CD4-positive, alpha-beta T cell treated with Interleukin-10 for 1 hour (primary cell): ENCODE measurements at places on chromosomes 7 and 10.

- no peak for DNase-seq
Measured at GRCh38 chr10:43965033-43965917, 316.6 kb upstream of the ZNF32 start.

GRCh38 chr10:3671386-3671955, 113.5 kb downstream of the KLF6 start:
- DNase-seq: no peak

DNA sequence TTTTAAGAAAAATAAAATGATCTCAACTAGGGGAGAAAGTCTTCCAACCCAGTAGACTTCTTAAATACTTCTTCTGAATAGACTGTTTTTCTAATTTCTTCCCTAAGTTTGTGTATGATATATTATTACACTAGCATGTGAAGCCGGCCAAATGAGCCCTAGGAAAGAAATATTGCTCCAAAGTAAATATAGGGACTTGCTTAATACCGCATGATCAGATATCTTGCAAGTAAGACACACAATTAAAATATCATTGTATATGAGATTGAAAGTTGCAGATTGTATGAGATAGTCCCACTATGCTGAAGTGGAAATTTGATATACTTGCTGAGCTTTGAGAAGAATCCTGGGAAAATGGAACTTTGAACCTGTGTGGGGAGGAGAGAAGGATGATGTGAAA, 225.7 kb downstream of the BAMBI start:
- no peak for DNase-seq

GRCh38 chr7:29853072-29853471, 46.8 kb downstream of the WIPF3 start:
- DNase-seq: no peak

DNA sequence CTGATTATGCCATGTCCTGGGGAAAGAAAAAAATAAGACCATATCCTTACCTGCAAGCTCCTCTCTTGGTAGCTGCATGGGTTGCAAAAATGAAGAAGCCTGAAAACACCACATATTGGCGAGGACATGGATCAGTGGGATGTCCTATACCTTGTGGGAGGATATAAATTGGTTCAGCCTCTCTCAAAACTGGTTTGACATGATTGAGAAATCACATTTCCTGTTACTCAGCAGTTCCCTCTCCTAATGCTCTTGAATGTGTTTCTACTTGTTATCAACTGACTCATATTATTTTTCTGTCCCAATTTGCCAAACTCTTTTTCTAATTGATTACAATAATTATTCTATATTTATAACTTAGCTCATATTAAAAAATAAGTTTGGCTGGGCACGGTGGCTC, 380.2 kb downstream of the EXOC4 start:
- no peak for DNase-seq

DNA sequence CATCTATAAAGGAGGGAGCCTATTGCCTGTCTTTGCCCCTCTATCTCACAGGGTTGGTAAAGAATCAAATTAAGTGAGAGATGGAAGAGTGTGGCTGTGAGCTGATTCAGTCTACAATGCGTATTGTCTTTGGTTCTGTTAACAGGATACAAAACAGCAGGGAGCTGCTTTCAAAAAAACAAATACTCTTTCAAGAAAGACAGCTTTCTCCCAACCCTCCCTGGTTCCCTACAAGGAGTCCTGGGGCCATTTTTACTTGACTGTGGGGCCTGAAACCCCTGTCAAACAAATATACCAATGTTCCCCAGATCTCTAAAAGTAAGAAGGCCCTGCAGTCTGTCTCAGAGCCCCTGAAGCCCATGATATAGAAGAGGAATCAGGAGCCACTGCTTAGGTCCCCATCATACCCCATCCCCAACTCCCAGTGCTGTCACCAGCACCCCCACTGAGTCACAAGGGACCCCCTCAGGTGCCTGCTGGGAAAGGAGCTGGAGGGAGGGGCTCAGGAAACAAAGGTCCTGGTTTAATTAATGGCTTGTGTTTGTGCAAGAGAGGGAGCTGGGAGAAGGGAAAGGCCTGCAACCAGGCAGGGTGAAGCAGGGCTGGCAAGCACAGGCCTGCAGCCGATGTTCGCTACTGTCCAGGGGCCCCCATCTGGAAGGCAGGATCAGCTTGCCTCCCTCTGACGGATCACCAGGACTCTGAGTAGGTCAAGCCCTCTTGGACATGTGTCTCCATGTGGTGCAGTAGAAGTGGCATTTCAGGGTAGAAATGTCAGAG, 182.0 kb upstream of the GHITM start:
- no peak for DNase-seq

DNA sequence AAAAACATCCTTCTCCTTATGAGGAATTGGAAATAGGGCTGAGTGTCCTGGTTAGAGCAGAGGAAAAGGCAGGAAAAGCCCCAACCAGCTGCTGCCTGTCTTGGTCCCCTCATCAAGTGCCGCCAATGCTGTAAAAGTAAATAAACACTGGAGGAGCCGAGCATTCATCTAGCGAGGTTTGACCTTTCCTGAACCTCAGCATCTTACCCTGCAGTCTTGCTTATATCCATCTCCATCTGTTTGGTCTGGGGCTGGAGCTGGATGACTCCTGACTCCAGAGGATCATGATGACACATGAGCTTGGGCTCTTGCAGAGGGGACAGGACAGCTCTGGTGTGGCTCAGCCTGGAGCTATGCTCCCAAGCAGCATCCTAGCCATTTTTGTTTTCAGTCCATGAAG, 501.1 kb downstream of the TNS3 start:
- no peak for DNase-seq

DNA sequence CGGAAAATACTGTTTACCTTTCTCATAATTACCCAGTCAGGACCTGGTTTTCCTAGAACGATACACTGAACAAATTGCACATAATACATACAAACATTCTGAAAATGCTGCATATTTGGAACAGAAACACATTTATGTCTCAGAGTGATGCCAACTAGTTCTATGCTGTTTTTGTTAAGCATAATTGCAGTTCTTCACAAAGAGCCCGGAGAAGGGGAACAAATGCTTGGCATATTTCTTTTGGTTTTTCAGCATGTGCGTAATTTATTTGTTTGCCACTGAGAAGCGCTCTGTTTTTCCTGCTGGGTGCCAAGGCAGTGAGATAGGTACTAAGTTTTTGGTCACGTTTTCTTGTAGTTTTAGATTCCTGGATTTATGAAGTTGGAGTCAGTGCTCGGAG, 181.0 kb upstream of the MDFIC start:
- no peak for DNase-seq

GRCh38 chr10:50438049-50438936, 185.5 kb downstream of the SGMS1 start:
- no peak for DNase-seq

- no peak for DNase-seq
Measured at GRCh38 chr10:68235581-68235980, 3.7 kb upstream of the ATOH7 start.

- no peak for DNase-seq
Measured at GRCh38 chr10:122154031-122154544, 117.0 kb upstream of the BTBD16 start.

DNA sequence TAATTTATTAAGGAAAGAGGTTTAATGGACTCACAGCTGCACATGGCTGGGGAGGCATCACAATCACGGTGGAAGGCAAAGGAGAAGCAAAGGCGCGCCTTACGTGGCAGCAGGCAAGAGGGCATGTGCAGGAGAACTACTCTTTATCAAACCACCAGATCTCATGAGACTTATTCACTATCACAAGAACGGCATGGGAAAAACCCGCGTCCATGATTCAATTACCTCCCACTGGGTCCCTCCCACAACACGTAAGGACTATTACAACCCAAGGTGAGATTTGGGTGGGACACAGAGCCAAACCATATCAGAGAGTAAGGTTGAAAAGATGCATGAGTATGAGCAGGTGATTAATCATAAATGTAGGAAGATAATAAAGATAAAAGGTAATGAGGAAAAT, 3.2 kb upstream of the JCAD start:
- DNase-seq: no peak

GRCh38 chr10:109866168-109866994, 56.9 kb downstream of the XPNPEP1 start:
- DNase-seq: no peak

DNA sequence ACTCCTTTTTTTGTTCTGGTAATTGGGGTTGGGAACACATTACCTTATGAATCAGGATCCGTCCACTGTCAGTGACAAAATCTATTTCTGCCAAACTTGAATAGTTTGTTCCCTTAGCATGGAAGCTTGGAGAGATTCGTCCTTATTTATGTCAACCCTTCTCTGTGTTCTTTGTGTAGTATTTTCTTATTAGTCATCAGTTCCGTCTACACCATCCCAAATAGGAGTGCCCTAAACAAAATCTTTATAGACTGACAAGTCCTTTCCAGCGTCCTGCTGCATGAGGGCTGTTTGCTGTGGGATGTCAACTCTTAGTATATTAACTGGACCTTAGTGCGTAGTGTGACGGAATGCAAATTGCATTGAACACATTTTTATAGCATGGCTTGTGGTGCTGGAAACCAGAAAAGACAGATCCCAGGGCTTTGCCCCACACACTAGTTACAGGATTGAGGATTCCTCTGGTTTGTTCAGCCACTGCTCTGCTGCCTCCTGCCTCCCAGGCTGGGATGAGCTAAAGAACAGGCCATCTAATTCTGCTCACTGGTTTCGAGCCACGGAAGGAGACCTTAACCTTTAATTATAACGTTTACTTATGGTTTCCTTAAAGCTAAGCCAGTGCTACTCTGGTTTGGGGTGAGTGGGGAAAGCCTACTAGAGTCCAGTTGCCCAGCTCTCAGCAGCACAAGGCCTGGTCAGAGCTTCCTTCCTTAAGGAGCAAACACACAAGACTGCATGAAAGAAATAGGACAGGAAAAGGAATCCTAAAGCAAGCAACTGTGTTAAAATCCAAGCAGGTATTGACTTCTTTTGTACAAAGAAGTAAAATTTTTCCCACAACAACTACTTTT, 194.4 kb downstream of the CCSER2 start:
- DNase-seq: no peak

- DNase-seq: no peak
Measured at GRCh38 chr10:59268460-59268859, 92.0 kb downstream of the PHYHIPL start.

- no peak for DNase-seq
Measured at GRCh38 chr7:117871778-117872538, 1.3 kb downstream of the CTTNBP2 start.

- no peak for DNase-seq
Measured at GRCh38 chr7:114620208-114620607, 205.6 kb downstream of the FOXP2 start.

GRCh38 chr10:45179691-45180090, 135.7 kb downstream of the OR13A1 start:
- DNase-seq: no peak
